ENCODE measurements at places on chromosomes 4 and X. TPM values are rescaled to one million over a fixed set of nuclear protein-coding genes. Genes with fewer than 3 reads are reported as not detected.

VCX3A gene
- total RNA-seq, result 112 TPM

TMPRSS11B gene
- total RNA-seq, result not detected

NPNT gene
- total RNA-seq, result not detected

APOOL gene
- 9.6 TPM for total RNA-seq

MAP9 gene
- 6.5 TPM for total RNA-seq

PITX2 gene
- 4.8 TPM for total RNA-seq

F8A3 gene
- total RNA-seq, result 2.3 TPM

SCARB2 gene
- 67.4 TPM for total RNA-seq

VGLL1 gene
- not detected for total RNA-seq

PIN4 gene
- 96.8 TPM for total RNA-seq

NUDT10 gene
- total RNA-seq, result 0.19 TPM

SLC2A9 gene
- 0.26 TPM for total RNA-seq

ZNF157 gene
- 0.11 TPM for total RNA-seq

STARD8 gene
- 2.1 TPM for total RNA-seq

ETDB gene
- not detected for total RNA-seq

SH3BGRL gene
- total RNA-seq, result 14.8 TPM

POU3F4 gene
- not detected for total RNA-seq

NEUROG2 gene
- 0.26 TPM for total RNA-seq

PDZD4 gene
- 2.8 TPM for total RNA-seq

HAND2 gene
- total RNA-seq, result 6.6 TPM

NLGN4X gene
- 24.3 TPM for total RNA-seq

All from A375 (cell line).